ENCODE measurements at places on chromosomes 12 and 14.

DNA sequence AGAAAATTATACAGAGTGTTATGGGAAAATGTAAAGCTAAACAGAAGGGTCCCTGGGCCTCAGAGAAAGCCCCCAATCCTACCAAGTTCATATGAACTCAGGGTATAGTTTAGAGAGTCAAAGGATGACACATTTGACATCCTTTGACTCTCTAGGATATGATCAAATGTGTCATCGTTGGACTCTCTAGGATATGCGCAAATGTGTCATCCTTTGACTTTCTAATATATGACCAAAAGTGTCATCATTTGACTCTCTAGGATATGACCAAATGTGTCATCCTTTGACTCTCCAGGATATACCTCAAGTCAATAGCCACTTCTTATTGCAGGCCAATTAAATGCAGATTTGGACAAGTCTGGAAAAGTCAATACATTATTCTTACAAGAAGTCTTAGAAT lies 204.8 kb upstream of the IGF1 start:
- DNase-seq: no peak
- no peaks in the 10 kb centered on the region for H3K36me3 ChIP-seq
- H3K27ac ChIP-seq: no peak overlapping the region
- no peaks in the 10 kb centered on the region for H3K4me1 ChIP-seq
- no peaks in the 10 kb centered on the region for H3K27me3 ChIP-seq
- no peak overlapping the region for H3K4me3 ChIP-seq

- no peak for DNase-seq
Measured at GRCh38 chr12:123888989-123889388, 83.6 kb downstream of the CCDC92 start.

DNA sequence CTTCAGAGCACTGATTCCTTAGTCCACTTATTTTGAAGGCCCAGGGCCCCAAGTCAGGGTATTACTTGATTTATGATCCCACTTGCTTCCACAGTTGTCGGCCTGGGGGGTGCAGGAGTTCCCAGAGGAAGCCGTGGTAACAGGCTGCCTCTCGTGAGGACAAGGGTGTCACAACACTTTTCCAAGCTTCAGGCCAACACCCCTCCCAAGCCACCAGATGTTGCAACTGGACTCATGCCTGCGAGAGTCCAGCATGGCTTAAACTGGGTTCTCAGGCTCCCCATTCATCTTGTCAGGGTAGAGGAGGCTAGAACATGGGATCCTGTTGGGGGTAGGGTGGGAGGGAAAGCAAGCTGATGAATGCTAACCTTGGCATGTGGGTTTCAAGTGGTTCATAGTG lies 56.1 kb downstream of the BMP4 start:
- no peak overlapping the region for H3K4me3 ChIP-seq
- DNase-seq: no peak
- H3K27me3 ChIP-seq: no peaks in the 10 kb centered on the region
- H3K36me3 ChIP-seq: no peaks in the 10 kb centered on the region
- H3K27ac ChIP-seq: no peak overlapping the region

DNA sequence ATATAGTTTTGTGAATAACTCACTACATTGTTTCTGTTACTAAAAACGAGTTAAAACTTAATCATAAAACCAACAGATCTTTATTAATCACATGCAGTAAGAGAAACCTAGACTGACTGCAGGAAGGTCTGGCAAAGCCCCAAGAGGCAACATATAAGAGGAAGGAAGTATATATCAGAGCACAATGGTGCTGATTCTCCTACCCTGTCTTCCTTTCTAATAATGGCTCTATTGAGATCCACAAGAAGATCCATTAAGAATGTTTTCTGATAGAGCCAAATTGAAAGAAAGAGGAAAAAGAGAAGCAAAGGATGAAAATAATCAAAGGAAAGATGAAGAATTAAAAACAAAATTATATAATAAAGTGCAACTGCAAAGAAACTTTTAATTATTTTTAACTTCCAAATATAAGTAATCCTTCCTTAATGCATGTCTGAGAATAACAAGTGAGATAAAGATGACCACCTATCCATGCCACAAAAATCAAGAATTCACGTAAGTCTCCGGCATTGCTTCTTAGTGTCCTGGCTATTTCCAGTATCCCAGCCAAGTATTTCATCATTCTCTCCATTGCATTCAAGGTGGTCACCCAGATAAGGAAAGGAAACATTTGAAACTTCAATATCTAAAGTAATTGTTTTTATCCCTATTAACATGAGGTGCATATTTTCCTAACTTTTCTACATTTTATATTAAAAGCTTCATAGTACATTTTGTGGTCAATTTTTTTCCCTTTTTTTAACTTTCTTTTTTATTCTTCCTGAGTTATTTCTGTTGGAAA lies 62.2 kb downstream of the SOX5 start:
- no peak overlapping the region for H3K4me3 ChIP-seq
- no peak overlapping the region for H3K27ac ChIP-seq
- H3K27me3 ChIP-seq: no peaks in the 10 kb centered on the region
- H3K4me1 ChIP-seq: no peaks in the 10 kb centered on the region

- H3K27me3 ChIP-seq: no peaks in the 10 kb centered on the region
- H3K36me3 ChIP-seq: peaks cover 17% of the 10 kb centered on the region
- no peaks in the 10 kb centered on the region for H3K4me1 ChIP-seq
- H3K4me3 ChIP-seq: no peak overlapping the region
- no peak overlapping the region for H3K27ac ChIP-seq
Measured at GRCh38 chr14:95119336-95119735, 38.0 kb downstream of the DICER1 start.

- H3K4me3 ChIP-seq: peak overlapping the region; percentile 99
- H3K27ac ChIP-seq: peak overlapping the region; percentile 89
- DNase-seq: peak; percentile 74
- no peaks in the 10 kb centered on the region for H3K27me3 ChIP-seq
- peaks cover 10% of the 10 kb centered on the region for H3K4me1 ChIP-seq
Measured at GRCh38 chr14:30559638-30560091, 707 bp downstream of the G2E3 start.

GRCh38 chr12:6199531-6200255 lies 507 bp upstream of the CD9 start:
- H3K27me3 ChIP-seq: no peaks in the 10 kb centered on the region
- no peak for DNase-seq
- H3K27ac ChIP-seq: no peak overlapping the region
- H3K4me3 ChIP-seq: peak overlapping the region; percentile 51
- no peaks in the 10 kb centered on the region for H3K36me3 ChIP-seq

DNA sequence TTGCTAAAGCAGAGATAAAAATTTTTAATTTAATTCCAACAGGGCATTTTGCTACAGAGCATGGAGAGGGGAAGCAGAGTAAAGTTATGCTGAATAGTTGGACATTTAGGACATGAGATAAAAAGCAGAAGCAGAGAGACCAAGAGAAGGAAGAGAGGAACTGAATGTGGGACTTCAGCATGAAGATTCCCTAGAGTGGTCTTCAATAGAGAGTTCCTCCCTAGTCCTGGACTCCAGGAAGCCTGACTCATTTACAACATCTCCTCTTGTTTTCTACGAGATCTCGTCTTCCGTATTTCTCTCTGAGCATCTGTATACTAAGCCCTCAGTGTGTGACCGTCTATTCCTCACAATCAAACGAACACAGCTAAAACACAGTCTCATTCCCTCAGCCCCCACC lies 35.2 kb upstream of the IFT81 start:
- peaks cover 9% of the 10 kb centered on the region for H3K27me3 ChIP-seq
- no peak for DNase-seq
- no peak overlapping the region for H3K27ac ChIP-seq
- H3K36me3 ChIP-seq: no peaks in the 10 kb centered on the region

DNA sequence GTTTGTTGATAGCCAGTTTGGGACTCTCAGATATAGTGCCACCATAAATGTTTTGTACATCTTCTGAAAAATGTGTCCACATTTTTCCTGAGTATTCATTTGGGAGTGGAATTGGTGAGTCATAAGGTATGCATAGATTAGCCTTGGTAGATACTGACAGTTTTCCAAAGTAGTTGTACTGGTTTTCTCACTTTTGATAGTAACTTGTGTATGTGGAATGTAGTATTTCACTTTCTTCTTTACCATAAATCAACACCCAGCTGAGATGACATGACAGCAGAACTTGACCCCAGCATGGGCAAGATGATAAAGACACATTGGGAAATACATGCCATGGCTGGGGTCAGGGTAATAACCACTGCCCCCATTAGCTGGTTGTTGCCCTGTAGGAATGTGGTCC lies 5.4 kb downstream of the FBXW8 start:
- peaks cover 5% of the 10 kb centered on the region for H3K36me3 ChIP-seq
- H3K4me3 ChIP-seq: no peak overlapping the region
- peak overlapping the region; percentile 13 for H3K27ac ChIP-seq
- peak; percentile 64 for DNase-seq

DNA sequence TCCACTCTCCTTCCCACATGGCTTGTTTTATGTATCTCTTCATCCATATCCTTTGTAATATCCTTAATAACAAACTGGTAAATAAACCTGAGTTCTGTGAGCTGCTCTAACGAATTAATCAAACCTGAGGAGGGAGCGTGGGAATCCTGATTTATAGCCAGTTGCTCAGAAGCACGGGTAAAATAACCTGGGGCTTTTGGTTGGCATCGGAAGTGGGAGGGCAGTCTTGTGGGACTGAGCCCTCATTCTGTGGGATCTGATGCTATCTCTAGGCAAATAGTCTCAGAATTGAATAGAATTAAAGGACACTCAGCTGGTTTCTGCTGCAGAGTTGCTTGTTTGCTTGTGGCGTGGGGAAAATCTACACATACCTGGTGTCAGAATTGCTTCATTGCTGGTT lies 17.5 kb upstream of the LDHB start:
- no peaks in the 10 kb centered on the region for H3K36me3 ChIP-seq
- H3K4me1 ChIP-seq: no peaks in the 10 kb centered on the region
- no peak for DNase-seq
- H3K27ac ChIP-seq: no peak overlapping the region

DNA sequence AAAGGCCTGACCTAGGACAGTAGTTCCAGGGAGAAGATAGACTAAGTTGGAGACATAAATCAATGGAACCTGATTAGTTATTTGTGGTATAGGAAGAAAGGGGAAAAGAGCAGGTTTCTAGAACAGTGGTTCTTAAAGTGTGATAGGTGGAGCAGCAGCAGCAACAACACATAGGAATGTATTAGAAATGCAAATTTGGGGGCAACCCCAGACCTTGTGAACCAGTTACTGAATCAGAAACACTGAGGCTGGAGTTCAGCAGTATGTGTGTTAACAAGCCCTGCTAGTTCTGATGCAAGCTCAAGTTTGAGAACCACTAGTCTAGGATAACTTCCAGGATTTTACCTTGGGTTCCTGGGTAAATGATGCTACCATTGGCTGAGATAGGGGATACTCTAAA lies 308.7 kb downstream of the EMP1 start:
- H3K4me1 ChIP-seq: peaks cover 9% of the 10 kb centered on the region
- H3K4me3 ChIP-seq: no peak overlapping the region
- H3K27me3 ChIP-seq: no peaks in the 10 kb centered on the region
- DNase-seq: no peak

DNA sequence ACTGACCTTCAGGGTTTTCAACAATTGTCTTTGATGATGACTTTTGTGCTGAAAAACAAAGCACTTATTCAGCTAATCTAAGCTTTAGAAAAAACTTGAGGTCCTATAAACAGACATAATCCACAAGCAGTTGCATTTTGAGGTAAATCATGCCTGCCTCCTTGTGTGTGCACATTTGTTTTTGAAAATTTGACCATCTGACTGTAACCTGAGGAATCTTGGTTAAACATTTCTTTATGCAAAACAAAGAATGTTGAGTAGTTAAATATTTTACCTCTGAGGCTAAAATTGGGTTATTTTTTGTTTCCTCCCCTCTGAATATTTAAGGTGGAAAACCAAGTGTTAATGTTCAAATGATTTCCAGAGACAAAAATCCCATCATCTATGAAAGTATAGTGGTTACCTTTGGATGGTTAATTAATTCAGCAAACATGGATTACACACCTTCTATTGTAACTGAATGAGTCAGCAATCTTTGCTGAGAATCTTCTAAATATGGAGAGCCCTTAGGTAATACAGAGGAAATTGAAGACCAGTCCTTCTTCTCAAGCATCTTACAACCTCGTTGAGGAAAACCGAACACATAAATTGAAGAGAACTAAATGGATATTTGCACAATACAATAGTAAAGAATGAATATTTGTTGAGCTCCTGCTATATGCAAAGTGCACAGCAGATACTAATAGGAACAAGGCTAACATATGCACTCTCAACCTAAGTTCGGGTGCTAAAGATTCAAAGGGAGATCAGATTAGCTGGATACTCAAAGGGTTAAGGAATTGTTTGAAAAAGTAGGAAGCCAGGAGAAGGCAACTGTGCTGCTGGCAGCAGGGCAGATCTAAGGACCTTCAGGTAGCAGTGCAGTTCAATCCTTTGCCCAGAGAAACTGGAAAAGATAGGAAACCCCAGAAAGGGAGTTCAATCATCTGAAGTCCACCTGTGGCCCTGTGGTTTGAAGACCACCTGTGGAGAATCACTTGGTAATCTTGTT lies 115.2 kb downstream of the BMP4 start:
- H3K4me1 ChIP-seq: peaks cover 4% of the 10 kb centered on the region
- no peaks in the 10 kb centered on the region for H3K27me3 ChIP-seq
- no peak for DNase-seq
- no peaks in the 10 kb centered on the region for H3K36me3 ChIP-seq

- no peaks in the 10 kb centered on the region for H3K4me1 ChIP-seq
- no peak for DNase-seq
- no peak overlapping the region for H3K27ac ChIP-seq
- no peaks in the 10 kb centered on the region for H3K27me3 ChIP-seq
Measured at GRCh38 chr14:104252256-104253215, 114.1 kb downstream of the KIF26A start.

DNA sequence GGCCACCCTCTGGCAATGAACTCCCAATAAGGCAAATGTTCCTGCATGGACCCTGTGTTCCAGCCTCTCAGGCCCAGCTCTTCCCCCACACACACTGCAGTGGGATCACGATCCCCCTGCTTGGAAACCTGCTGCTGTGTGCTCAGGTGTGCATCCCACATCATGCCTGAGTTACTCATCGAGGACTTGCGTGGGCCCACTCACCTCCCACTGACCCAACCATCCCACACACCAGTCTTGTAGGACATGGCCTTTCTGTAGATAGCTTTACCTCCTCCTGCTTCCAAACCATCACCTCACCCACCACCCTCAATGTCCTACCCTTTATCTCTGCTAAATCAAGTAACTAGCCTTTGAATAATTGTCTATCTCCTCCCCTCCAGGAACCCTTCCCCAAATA lies 24.6 kb downstream of the NPC2 start:
- H3K27ac ChIP-seq: no peak overlapping the region
- H3K4me1 ChIP-seq: no peaks in the 10 kb centered on the region
- H3K36me3 ChIP-seq: no peaks in the 10 kb centered on the region
- H3K4me3 ChIP-seq: no peak overlapping the region
- peaks cover 4% of the 10 kb centered on the region for H3K27me3 ChIP-seq

DNA sequence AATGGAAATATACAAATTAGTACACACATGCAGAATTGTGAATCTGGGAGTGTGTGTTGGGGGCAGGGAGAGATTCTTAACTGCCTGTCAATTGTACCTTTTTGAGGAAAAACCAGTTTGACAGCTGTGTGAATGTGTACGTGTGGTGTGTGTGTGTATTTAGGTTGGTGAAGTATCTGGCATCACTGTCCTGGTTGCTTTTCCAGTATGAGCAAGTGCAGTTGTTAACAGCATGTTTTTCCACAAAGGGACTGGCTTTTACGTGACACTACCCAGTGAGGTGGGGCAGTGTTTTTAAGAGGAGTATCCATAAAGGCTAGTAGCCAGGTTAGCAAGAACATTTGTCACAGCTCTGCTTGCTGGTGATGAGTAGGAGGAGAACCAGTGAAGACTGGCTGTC lies 56.1 kb downstream of the DAAM1 start:
- no peaks in the 10 kb centered on the region for H3K4me1 ChIP-seq
- no peaks in the 10 kb centered on the region for H3K36me3 ChIP-seq
- no peak overlapping the region for H3K4me3 ChIP-seq
